ENCODE measurements at places on chromosomes 1 and 21.
A peak's percentile ranks its signal among the peaks of the same experiment; 100 is the strongest.

- DNase-seq, result no peak
These were observed 93.9 kb upstream of the CD34 start for GRCh38 chr1:208004851-208005250.

DNA sequence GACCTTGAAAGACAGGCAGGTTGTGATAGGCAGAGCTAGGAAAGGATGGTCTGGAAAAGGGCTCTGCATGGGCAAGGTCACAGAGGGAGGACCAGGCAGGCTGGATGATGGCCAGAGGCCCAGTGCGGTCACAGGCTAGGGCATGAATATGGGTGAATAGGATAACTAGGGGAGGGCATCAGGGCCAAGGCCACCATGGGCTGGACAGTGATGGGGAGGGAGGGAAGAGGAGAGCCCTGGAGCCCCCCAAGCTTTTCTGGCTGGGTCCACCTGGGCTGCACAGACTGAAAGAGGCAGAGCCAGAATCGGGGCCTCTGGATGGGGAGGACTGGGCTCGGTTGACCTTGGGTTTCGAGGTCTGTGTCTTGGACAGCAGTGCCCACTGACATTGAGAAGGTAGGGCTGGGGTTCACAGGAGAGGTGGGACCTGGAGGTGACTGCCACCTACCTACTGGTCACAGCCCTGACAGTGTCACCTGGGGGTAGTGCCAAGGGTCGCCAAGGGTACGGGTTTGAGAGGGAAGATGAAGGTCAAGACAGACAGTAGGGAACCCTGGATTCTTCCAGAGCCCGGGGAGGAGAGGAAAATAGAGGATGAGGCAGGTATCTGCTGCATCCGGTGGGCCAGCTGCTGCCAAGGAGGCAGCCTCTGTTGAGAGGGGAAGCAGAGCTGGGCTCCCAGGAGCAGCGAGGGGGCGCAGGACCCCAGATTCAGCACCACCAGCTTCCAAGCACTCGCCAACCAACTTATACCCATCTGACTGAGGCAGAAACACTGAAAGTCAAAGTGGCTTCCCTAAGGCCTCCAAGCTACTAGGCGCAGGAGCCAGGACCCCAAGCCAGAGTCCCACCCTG, 6.1 kb upstream of the NPHP4 start:
- no peak for DNase-seq

DNA sequence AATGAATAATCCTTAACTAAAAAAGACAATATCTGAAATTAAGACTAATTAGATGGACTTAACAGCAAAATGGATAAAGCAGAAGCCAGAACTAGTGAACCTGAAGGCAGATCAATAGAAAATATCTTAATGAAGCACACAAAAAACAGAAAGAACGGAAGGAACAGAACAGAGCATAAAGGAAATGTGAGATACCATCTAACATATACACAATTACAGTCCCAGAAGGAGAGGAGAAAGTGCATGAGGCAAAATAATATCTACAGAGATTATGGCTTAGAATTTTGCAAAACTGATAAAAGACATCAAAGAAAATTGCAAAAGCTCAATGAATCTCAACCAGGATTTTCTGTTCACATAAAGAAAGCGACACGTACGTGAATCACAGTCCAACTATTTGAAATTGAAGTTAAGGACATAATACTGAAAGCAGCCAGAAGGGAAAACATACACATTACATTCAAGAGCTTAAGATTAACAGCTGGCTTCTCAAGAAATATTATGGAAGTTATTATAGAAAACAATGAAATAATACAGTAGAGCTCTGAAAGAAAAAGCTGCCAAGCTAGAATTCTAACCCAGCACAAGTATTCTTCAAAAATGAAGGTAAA, 182.0 kb downstream of the CDC42BPA start:
- DNase-seq, result no peak

GRCh38 chr1:32448773-32449456, 16.0 kb upstream of the ZBTB8B start:
- DNase-seq, result peak; percentile 12

DNA sequence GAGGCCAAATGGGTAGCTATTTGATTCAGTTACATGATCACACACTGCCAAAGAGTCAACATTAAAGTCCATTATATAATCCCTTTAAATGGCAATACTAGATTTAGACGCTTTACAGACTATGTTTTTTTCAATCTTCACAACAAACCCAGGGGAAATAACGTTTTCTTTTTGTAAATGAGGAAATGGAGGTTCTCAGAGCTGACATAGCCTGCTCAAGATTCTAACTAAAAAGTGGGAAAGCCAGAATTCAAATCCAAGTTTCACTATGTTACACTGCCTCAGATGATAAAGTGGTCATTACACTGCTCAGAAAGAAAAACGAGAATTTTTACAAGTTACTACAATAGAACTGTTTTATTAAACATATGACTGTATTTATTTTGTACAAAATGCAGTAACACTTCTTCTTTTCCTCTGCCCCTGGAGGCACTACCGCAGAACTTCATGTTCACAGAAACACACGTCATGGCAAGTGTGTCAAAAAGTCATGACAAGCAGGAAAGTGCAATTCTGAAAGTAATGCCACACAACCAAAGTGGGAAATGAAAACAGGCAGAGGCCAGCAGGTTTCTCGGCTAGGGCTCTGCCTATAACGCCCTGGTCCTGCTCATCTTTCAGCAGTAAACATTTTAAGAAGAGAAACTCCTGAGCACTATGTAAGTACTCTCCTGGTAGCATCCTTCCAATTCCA, 19.0 kb downstream of the THEMIS2 start:
- DNase-seq, result no peak

GRCh38 chr21:45861156-45861870, 120.3 kb upstream of the COL6A1 start:
- no peak for DNase-seq

DNA sequence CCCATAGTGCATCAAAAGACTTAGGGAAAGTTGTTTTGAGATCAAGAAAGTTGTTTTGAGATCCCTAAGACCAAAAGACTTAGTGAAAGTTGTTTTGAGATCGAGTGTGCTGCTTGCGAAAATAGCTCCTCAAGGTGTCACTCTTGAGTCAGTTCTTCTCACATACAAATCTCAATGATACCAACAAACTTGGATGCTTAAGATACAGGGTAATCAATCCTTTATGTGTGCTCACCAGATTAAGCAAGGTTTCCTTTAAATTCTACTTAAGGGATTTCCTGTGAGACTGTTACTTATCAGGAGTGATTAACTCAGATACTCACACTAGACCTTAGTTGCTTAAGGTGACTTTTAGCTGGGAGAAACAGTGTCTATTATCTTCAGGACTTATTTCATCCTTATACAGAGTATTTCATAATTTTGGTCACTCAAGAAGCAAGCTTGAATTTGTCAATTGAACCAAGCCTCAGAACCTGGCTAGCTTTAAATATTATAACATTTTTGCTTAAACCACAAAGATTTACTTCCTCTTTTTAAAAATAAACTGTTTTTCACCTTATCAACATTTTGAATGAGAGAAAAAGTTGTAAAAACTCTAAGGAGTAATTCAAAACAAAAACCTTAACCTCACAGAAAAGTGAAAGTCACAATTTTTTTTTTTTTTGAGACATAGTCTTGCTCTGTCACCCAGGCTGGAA, 8.0 kb upstream of the RLF start:
- peak; percentile 100 for DNase-seq

GRCh38 chr1:226443033-226443432, 35.1 kb upstream of the PARP1 start:
- DNase-seq, result no peak

- DNase-seq, result no peak
These were observed 51.2 kb downstream of the RNF2 start for GRCh38 chr1:185096531-185096930.

- DNase-seq, result no peak
These were observed 348.7 kb downstream of the SETD4 start for GRCh38 chr21:35711661-35712060.

GRCh38 chr1:177227978-177228692, 57.4 kb downstream of the BRINP2 start:
- DNase-seq, result no peak

- DNase-seq, result no peak
These were observed 16.4 kb downstream of the INPP5B start for GRCh38 chr1:37930246-37931101.

DNA sequence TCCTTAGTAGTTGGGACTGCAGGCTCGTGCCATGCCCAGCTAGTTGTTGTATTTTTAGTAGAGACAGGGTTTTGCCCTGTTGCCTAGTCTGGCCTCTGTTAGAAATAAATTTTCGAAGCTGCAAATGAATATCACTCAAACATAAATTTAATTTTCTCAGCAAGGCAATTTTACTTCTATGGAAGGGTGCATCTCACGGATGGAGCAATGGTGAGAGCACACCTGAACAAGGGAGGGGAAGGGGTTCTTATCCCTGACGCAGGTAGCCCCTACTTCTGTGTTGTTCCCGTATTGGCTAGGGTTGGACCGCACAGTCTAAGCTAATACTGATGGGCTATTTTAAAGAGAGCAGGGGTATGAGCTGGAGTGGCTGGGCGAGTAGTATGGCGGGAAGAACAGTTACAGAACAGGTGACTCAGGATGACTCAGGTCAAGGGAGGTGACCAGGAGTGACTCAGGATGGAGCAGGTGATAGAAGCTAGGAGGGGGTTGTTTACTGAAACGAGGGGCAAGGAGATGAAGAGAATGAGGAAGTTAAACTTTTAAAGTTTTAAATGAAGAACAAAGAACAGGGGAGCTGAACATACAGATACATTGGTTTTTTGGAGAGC, 7.5 kb downstream of the MDM4 start:
- DNase-seq, result no peak

- no peak for DNase-seq
These were observed at the start of gene VTCN1 for GRCh38 chr1:117210831-117211261. TSS of gene VTCN1 (minus strand) at chr1:117210927. CDS start at chr1:117210855, 72 bp downstream.

- DNase-seq, result no peak
These were observed 345.2 kb upstream of the CAMK1G start for GRCh38 chr1:209238356-209238755.

DNA sequence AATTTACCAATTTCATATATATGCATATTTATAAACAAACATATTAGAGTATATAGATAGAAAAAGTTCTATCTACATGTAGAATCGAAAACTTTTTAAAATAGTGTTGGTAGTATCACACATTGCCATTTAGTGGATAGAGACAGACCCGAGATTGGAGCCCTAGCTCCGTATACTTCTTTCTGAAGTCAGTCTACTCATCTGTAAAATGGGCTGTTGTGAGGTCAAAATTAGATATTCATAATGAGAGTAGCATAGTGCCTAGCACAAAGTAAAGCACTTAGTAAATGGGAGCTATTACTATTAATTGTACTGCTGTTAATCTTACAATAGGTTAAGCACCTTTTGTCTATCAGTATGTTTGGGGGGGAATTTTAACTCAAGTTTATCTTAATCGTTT, 4.2 kb upstream of the RSPH1 start:
- DNase-seq, result no peak

- no peak for DNase-seq
These were observed 142.0 kb upstream of the ZNHIT6 start for GRCh38 chr1:85850238-85850637.

- DNase-seq, result peak; percentile 2
These were observed 79.8 kb upstream of the F3 start for GRCh38 chr1:94621395-94621794.

DNA sequence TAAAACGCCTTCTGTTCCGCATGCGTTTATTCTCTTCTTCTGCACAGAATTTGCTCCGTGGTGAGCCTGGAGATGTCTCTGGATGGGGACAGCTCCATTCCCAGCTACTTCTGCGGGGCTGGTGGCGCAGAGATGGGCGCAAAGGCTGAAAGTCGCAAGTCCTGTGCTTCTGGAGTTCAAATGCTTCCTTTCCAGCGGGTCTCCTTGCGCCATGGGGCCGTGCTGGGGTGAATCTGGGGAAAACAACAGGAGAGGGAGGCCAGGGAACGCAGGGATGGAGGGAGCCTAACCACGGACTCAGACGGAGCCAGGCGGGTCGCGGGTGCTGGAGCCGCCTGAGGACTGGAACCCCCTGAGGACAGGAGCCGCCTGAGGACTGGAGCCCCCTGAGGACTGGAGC, 2.9 kb upstream of the OR2T12 start:
- no peak for DNase-seq

GRCh38 chr1:223621312-223621734, 44.2 kb downstream of the CAPN8 start:
- no peak for DNase-seq

DNA sequence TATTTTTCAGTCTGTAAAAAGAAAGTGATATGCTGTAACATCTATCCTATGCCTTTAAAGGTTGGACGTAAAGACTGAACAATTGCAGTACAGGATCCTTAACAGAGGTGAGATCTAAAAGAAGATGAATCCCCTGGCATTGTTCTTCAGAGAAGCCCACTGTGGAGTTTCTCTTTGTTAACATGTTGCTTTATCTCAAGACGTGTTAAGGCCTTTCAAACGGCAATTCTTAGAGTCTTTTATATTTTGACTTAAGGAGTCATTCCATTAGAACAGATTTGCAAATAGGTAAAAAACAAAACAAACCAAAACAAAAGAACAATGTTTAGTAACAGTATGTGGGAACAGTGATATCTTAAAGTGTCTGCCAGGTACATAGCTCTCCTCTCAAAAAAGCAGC, 225.1 kb upstream of the ZP4 start:
- no peak for DNase-seq

DNA sequence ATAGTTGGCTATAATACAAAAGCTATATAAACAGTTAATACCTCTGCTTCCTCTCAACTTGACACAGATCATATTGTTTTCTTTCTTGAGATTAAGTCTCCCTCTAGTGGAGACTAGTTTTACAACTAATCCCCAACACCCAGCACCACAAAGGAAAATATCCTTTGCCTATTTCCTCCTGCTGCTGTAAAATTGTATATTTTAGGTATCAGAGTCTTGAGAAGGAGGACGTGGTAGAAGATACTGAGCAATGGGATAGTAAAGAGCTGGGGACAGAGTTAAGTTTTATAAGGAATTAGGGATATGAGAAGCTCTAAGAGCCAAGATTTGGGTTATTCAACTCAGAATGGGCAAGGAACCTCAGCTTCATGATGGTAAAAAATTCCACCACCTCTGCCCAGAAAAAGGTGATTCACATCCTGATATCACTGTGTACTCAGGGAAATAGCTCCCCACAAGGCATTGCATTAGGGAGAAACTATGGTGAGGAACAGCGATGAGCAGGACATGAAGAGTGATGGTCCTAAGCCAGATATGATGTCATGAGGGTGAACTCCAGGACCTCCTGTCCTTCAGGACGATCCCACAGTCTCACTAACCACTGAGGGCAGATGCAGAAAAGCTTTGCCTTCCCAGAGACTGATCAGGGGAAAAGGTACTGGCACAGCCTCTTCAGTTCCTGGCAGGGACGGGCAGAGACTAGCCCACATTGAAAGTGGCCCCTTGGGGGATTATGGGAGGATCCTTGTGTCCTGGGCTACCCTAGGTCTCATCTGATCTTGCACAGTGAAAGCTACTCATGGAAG, 14.7 kb upstream of the CFAP126 start:
- DNase-seq, result peak; percentile 16

GRCh38 chr1:180150982-180151381, 3.7 kb upstream of the QSOX1 start:
- DNase-seq, result no peak

GRCh38 chr1:95118067-95118499, 928 bp downstream of the TLCD4 start:
- no peak for DNase-seq

- no peak for DNase-seq
These were observed 5.7 kb upstream of the ZDHHC18 start for GRCh38 chr1:26820784-26821269.

GRCh38 chr1:25952841-25953401, 44.9 kb downstream of the PAFAH2 start:
- DNase-seq, result no peak

GRCh38 chr21:26297851-26298250, 127.3 kb upstream of the APP start:
- DNase-seq, result no peak

- no peak for DNase-seq
These were observed 72.6 kb upstream of the ROR1 start for GRCh38 chr1:63701187-63701586.

All from COR-L47 (cell line).